ENCODE measurements at places on chromosomes 7 and 10. TPM values are rescaled to one million over a fixed set of nuclear protein-coding genes. Genes with fewer than 3 reads are reported as not detected.

Gene UCN3
- not detected for total RNA-seq

Gene ANK3
- 50.5 TPM for total RNA-seq

Gene NPFFR1
- not detected for total RNA-seq

Gene CYP2W1
- total RNA-seq, result not detected

Gene SPAG6
- total RNA-seq, result not detected

Gene MRC1
- not detected for total RNA-seq

Gene ANKRD1
- not detected for total RNA-seq

Gene BTBD16
- total RNA-seq, result not detected

Gene NEUROD6
- not detected for total RNA-seq

Gene PALD1
- total RNA-seq, result 4.8 TPM

Gene PRPS1L1
- total RNA-seq, result not detected

Gene SFTPA1
- total RNA-seq, result not detected

Gene WDFY4
- 0.25 TPM for total RNA-seq

Gene HUS1
- 33.7 TPM for total RNA-seq

Gene GARIN1A
- total RNA-seq, result 1.1 TPM

Gene SPDYE6
- total RNA-seq, result not detected

Gene MMD2
- total RNA-seq, result not detected

Gene PAX4
- not detected for total RNA-seq

Gene NXPH1
- total RNA-seq, result not detected

Gene PTPRZ1
- total RNA-seq, result not detected

Gene STEAP4
- not detected for total RNA-seq

Gene OR2A5
- total RNA-seq, result not detected

Gene RBM20
- 0.20 TPM for total RNA-seq

Gene TDRD1
- total RNA-seq, result 0.20 TPM

Gene PPP1R17
- total RNA-seq, result not detected

Gene IQCE
- 9.5 TPM for total RNA-seq

Gene COMMD3
- total RNA-seq, result 57.3 TPM

Gene FAM13C
- 0.18 TPM for total RNA-seq

Gene ADAM22
- total RNA-seq, result 1.3 TPM

Gene CACNB2
- total RNA-seq, result not detected

Gene TAS2R5
- 2.7 TPM for total RNA-seq

Gene LIPM
- not detected for total RNA-seq

Gene CHST3
- 0.88 TPM for total RNA-seq

Gene TMEM196
- total RNA-seq, result not detected

Gene LEP
- total RNA-seq, result not detected

Gene PCLO
- not detected for total RNA-seq

Gene CYP3A7
- not detected for total RNA-seq

Gene RADIL
- total RNA-seq, result 0.35 TPM

Gene SPRN
- not detected for total RNA-seq

Gene PKD1L1
- total RNA-seq, result 0.05 TPM

Gene CRCP
- 33.9 TPM for total RNA-seq

Gene HOXA3
- total RNA-seq, result not detected

Gene VAX1
- not detected for total RNA-seq

Gene MYH16
- total RNA-seq, result not detected

Gene DGKI
- 0.71 TPM for total RNA-seq

Gene SPDYE1
- not detected for total RNA-seq

Gene IFIT2
- total RNA-seq, result 28.0 TPM

Gene PWWP2B
- total RNA-seq, result 0.64 TPM

Gene GPER1
- total RNA-seq, result not detected

Gene TMEM236
- total RNA-seq, result 0.18 TPM

Gene CD36
- not detected for total RNA-seq

Gene FOXK1
- 37.1 TPM for total RNA-seq

Gene HTR5A
- total RNA-seq, result not detected

Gene FKBP6
- total RNA-seq, result not detected

Gene TUBAL3
- not detected for total RNA-seq

Gene ZPBP
- total RNA-seq, result not detected

Gene SFXN2
- 8.3 TPM for total RNA-seq

Measured in activated naive CD4-positive, alpha-beta T cell treated with anti-CD3 and anti-CD28 coated beads, Interleukin-2, amount 50 U/mL, for 72 hours (primary cell).